ENCODE measurements at places on chromosomes 1 and 21.
A peak's percentile ranks its signal among the peaks of the same experiment; 100 is the strongest.

GRCh38 chr1:15543589-15544568 lies 17.2 kb downstream of the DNAJC16 start:
- DNase-seq, result no peak

GRCh38 chr21:33971492-33972013 lies 55.9 kb upstream of the ATP5PO start:
- no peak for DNase-seq

- DNase-seq, result no peak
These were observed 17.1 kb upstream of the ADGRB2 start for GRCh38 chr1:31781138-31781755.

DNA sequence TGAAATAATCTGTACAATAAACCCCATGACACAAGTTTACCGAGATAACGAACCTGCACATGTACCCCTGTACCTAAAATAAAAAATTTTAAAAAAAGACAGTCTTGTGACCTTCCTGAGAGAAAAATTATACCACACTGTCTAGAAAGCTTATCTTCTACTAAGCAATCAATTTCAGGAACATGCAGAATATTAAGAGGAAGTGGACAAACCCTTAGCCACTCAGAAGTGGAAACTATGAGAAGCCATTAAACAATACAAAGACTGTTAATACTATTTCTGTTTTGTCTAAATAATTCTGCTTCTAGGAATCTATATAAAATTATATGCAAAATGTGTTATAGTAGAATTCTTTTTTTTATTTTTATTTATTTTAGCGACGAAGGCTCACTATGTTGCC lies 93.9 kb downstream of the ADAMTS1 start:
- no peak for DNase-seq

DNA sequence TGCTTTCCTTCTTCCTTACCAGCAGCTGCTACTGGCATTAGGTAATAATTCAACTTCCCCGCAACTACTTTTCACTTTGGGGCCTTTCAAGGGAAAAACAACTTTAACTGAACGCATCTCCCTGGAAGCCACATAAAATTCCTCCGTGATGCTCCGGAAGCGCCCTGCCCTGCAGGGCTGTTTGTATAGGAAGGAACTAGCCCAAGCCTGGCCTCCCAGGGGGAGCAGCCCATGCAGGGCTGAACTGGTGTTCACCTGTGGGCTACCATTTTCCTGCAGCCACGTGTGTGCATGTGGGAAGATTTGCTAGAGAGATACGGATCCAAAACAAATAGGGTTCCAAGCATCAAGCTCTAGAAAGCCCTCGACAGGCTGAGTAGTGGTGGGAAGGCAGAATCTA lies 14.4 kb downstream of the CLDN14 start:
- no peak for DNase-seq

DNA sequence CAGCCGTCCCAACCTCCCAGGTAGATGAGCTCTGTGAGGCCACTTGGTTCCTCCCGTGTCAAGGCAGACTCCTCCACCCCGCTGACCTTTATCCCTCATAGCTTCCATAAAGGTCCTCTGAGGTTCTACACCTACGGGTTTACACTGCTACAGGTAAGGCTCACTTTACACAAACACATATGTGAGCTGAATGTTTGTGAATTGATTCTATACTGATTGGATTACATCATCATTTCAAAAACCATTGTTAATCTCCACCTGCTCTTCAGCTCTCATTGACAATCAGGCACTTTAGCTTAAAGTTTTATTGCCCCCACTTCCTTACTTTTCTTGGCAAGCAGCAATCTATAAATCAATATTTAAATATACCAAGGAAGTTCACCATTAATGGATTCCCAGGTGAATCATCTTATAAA lies 12.8 kb upstream of the RGS16 start:
- no peak for DNase-seq

- no peak for DNase-seq
These were observed 104.5 kb downstream of the CENPF start for GRCh38 chr1:214707306-214708087.

GRCh38 chr1:225700164-225700821 lies 47.4 kb upstream of the ENAH start:
- DNase-seq, result peak; percentile 47

DNA sequence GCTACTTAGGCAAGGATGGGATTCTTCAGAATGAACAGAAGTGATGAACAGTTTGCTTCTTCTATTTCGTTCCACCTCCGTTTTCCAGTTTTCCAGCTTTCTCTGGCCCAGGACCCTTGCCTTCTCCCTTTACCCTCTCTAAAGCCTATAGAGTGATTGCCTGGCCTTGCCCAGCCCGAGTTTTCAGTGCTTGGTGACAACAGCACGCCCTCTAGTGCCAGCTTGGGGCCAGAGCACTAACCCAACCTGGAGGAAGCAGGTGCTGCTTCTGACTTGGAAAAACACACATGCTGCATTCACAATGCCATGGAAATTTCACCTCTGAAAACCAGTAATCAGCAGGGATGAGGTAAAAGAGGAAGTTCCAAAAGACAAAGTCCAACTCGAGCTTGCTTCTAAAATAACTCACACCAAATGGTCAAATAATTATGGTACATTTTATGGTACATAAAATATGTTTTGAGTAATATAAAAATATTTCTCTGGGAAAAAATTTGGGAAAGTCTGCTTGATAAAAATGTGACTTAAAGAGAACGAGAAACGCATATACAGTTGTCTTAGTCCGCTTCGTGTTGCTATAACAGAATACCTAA lies 26.1 kb downstream of the UBE2T start:
- peak; percentile 69 for DNase-seq

DNA sequence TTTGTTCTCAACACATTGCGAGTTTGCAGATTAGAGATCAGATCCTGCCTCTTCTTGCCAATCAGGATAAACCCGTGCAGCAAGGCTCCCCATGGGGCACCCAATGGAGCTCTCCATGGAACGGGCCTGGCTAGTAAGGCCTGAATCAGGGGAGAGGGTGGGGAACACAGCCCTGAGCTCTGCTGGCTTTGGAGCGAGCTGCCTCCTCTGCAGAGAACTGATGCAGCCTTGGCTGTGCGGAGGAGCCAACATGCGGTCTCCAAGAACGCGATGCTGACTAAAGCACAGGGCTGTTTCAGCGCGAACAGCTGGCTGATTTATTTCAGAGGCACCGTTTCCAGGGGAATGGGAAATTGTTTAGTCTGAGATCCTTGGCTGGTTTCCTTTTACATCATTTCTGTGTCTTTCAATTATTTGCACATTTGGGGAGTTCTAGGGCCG lies 139.7 kb downstream of the TSEN15 start:
- DNase-seq, result no peak

DNA sequence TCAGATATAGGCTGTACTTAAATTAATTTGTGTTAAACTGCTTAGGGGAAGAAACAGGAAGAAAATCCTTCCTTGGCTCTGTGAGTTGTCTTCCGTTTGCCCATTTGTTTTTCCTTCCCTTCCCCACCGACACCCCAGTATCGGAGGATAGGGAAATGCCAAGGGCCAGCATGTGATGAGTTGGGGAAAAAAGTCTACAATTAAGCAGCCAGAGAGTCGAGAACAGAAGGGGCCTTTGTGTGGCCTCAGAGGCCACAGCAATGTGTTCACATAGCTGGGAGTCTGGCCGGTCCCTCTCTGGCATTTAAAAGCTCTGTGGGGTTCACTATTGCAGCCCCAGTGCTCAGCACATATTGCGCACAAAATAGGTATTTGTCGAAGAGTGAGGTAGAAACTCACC lies 489.3 kb downstream of the MATN1 start:
- no peak for DNase-seq

GRCh38 chr1:227913396-227913763 lies 34.4 kb downstream of the WNT9A start:
- no peak for DNase-seq

DNA sequence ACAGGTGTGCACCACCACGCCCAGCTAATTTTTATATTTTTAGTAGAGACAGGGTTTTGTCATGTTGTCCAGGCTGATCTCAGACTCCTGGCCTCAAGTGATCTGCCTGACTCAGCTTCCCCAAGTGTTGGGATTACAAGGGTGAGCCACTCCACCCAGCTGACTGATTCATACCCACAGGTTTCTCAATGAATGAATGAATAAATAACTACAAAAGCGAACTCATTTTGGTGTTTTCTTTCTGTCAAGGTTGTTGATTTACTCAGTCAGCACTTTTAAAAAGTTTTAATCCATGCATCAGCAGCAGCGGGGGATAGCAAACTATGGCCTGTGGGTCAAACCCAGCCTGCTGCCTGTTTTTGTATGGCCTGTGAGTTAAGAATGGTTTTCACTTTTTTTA lies 217.5 kb downstream of the FAF1 start:
- DNase-seq, result no peak

DNA sequence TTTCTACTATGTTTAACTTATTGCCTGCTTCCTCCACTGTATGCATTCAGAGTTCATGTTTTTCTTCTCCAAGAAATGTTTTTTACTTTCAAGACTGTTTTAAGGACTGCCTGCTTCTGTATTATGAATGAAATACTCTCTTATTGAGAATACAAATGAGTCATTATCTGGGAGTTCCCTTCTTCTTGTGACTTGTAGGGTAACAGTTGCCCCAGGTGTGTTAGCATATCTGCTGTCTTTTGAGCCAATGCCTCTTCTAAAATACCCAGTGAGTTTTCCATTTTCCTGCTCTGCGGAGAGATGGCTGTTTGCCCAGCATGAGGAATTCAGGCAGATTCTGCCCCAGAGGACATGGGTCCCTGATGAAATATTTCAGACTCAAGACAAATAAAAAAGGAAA lies 34.1 kb upstream of the ST6GALNAC5 start:
- no peak for DNase-seq

GRCh38 chr1:48777219-48777895 lies 666 bp upstream of the BEND5 start:
- DNase-seq, result no peak

Data from H54 (cell line).